ENCODE measurements at places on chromosomes 12 and 14. TPM values are rescaled to one million over a fixed set of nuclear protein-coding genes. Genes with fewer than 3 reads are reported as not detected.

DNA sequence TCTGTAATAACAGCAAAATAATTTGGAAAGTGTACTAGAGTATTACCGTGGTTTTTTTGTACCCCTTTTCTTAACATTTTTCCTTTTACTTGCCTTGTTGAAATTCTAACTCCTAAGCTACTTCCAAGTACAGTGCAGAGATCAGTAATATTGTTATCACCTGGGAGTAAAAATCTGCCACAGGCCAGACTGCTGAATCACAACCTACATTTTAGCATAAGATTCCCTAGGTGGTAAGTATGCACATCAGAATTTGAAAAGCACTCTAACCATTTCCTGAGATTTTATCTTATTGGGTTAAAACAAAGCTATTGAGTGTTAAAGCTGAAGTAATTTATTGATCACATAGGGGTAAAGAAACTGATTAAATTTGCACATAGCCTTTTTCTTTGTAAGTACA lies 55.2 kb upstream of the KCNH3 start:
- DNase-seq: no peak

GRCh38 chr14:39398382-39398781 lies 33.9 kb downstream of the FBXO33 start:
- DNase-seq: no peak

DNA sequence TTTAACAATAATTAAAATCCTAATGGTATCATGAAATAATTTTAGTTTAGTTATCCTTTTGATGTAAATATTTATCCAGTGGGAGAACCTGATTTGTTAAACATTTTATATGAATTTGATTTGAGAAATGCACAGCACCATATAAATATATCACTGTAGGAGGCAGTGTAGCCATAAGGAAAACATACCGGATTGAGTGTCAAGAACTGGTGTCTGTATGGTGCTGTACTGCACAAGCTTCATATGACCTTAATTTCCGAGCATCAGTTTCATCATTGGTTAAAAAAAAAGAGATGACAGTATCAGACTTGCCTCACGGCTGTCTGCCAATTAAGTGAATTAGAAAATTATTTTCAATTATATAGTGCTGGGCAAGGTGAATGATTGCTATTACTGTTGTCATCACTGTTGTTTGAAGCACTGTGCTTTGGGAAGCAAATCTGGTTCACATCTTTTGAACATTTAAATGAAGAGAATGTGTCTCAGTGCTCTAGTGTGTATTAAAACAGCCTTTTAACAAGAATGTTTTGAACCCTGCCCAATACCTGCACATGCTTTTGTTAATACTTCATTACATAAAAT lies 72.1 kb downstream of the TMTC2 start:
- DNase-seq: no peak

DNA sequence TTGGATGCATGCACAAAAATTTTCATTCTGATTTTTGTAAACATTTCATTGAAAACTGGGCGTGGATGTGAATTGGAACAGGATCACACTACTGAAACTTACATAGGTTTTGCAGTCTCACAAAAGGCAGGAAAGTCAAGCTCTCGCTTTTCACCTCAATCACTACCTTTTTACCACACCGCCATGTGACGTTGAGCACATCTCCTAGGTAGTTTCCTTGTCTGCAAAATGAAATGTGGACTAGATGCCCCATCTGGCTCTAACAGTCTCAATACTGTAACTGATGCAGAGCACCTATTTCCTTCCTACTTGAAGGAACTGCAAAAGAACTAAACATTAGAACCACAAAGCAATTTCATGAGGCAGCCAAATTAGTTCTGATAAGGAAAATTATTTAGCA lies 4.4 kb upstream of the YY1 start:
- DNase-seq: no peak

DNA sequence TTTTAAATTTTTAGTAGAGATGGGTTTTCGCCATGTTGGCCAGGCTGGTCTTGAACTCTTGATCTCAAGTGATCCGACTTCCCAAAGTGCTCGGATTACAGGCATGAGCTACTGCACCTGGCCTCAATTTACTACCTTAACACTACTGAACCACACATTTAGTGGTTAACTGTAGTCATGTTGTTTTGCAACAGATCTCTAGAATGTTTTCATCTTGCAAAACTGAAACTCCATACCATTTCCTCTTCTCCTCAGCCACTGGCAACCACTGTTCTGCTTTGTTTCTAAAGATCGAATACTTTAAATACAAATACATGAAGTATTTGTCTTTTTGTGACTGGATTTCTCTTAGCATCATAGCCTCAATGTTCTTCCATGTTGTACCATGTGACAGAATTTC lies 15.4 kb upstream of the SMCO2 start:
- no peak for DNase-seq

DNA sequence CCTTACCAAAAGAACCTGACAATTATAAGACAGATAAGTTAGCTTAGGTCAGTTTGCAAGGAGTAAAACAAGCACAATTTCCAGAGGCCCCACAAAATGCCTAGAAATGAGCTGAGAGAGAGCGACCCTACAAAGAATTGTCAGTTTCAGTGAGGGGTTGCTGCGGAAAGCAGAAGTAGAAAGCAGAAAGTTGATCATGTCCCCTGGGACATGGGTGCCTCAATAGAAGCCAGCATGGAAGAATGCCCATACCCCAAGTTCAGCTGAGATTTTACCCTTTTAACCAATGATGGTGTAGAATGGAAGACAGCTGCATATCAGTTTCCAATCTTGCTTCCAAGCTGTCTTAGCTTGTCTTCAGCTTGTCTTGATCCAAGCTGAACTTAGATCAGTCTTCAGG lies 21.8 kb upstream of the CRY1 start:
- DNase-seq: no peak

DNA sequence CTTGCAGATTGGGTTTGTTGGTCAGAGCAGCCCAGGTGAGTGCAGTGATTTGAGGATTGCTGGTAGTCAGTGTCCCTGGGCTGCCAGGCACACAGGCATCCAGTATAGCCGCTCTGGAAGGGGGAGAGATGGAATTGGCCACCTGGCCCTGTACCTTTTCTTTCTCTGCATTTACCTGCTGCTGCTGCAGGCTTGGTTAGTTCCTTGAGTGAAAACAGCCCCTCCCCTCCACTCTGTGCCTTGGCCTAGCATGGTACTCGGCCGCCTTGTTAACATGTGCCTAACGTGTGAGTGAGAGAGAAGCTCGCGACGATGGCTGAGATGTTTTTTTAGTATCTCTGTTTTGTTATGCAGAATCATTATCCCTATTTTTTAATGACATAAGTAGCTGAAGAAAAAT lies 49.3 kb upstream of the AMN start:
- no peak for DNase-seq

DNA sequence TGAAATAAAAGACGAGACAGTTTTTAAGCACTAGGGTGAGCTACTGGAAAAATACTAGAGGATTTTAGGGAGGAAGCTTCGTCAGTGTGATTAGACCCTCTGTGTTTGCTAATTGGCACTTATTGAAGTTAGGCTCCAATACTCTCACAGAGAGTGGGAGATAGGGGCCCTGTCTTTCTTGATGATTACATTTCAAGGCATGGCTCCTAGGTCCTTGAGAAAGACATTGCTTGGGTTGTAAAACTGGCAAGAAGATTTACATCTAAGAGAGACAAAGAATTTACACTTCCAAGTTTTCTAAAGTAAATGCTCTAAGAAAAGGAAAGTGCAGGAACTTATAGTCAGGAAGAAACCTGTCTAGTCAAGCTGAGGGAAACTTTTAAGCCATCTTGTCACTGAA lies 183.2 kb downstream of the C12orf50 start:
- no peak for DNase-seq

DNA sequence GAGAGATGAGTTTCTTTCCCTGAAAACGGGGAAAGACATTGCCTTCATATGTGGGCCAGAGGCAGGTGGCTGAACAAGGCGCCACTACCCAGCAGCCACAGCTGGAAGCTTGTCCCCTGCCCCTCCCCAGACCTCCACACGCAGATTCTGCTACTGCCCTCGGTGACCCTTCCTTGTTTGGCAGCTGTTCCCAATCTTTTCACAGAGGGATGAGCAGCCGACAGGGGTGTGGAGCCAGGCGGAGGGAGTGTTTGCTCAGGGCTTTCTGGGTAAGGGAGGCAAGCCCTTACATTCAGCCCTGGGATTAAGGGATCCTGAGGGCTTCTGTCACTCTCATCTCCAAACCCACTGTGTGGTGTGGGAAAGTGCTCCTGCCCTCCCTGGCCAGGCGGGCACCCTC lies 4.5 kb upstream of the KRT4 start:
- no peak for DNase-seq

KRT77 gene
- not detected for total RNA-seq

KLRC3 gene
- not detected for total RNA-seq

ADGRD1 gene
- total RNA-seq: 188 TPM

PZP gene
- total RNA-seq: 0.74 TPM

UNC79 gene
- total RNA-seq: 0.37 TPM

DBX2 gene
- 0.65 TPM for total RNA-seq

Measured in right cardiac atrium (tissue), 5 donors.